ENCODE measurements at places on chromosomes 2 and 18. TPM values are rescaled to one million over a fixed set of nuclear protein-coding genes. Genes with fewer than 3 reads are reported as not detected.

The CD8B2 gene
- total RNA-seq = 0.29 TPM

The LRP2 gene
- total RNA-seq = 60.4 TPM

The PLGLB2 gene
- total RNA-seq = 4.0 TPM

The SCYGR4 gene
- total RNA-seq = not detected

The C2orf15 gene
- 2.6 TPM for total RNA-seq

Data from breast epithelium (tissue), 4 donors.